Activated CD8-positive, alpha-beta memory T cell treated with anti-CD3 and anti-CD28 coated beads, Interleukin-2, amount 10 ng/mL, durations not matched to agents 7 days and 5 days (primary cell): ENCODE measurements at places on chromosomes 2 and 18. TPM values are rescaled to one million over a fixed set of nuclear protein-coding genes. Genes with fewer than 3 reads are reported as not detected.

GRCh38 chr2:240790370-240791220 lies 29.4 kb downstream of the KIF1A start:
- no peak overlapping the region for H3K27ac ChIP-seq
- DNase-seq = no peak
- H3K4me1 ChIP-seq = no peaks in the 10 kb centered on the region
- H3K4me3 ChIP-seq = no peak overlapping the region

IL1A gene
- total RNA-seq = 3.1 TPM

DNA sequence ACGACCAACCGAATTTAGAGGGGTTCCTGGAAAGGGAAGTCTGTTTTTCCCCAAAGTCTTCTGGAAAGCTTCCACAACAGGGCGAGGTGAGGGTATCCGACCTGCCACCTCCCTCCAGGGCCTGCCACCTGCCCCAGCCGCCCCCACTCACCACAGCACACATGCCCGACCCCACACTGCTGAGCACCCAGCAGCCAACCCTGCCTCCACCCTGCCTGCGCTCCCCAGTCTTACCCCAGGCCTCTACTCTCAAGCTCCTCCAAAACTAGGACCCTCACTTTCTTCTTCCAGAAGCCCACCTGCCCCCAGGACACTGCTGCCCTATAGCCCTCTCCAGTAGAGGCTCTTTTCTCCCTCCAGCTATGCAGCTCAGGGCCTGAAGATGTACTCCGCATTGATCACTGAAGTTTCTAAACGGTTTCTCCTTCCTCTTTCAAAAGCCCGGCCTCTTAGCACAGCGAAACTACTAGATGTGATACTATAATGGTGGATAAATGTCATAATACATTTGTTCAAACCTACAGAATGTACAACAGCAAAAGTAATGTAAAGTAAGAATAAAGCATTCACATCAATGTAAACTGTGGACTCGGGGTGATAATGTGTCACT lies 128.8 kb upstream of the SLC1A4 start:
- H3K27me3 ChIP-seq = peaks cover 5% of the 10 kb centered on the region
- no peaks in the 10 kb centered on the region for H3K36me3 ChIP-seq
- no peak for DNase-seq

B3GNT7 gene
- 0.47 TPM for total RNA-seq

DOK6 gene
- total RNA-seq = not detected

DNA sequence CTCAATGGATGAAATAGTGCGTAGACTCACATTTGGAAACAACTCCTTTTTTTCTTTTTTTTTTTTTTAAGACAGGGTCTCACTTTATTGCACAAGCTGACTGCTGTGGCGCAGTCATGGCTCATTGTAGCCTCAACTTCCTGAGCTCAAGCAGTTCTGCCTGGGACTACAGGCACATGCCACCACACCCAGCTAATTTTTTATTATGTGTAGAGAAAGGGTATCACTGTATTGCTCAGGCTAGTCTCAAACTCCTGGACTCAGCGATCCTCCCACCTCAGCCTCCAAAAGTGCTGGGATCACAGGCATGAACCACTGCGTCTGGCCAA lies 17.4 kb downstream of the HAT1 start:
- H3K36me3 ChIP-seq = peaks cover 33% of the 10 kb centered on the region
- H3K4me3 ChIP-seq = no peak overlapping the region
- no peaks in the 10 kb centered on the region for H3K27me3 ChIP-seq
- H3K4me1 ChIP-seq = peaks cover 16% of the 10 kb centered on the region
- H3K27ac ChIP-seq = no peak overlapping the region
- DNase-seq = no peak

GRCh38 chr2:209878701-209879100 lies 107.1 kb downstream of the UNC80 start:
- peaks cover 3% of the 10 kb centered on the region for H3K27me3 ChIP-seq
- no peak overlapping the region for H3K4me3 ChIP-seq
- H3K27ac ChIP-seq = no peak overlapping the region
- no peak for DNase-seq
- H3K4me1 ChIP-seq = no peaks in the 10 kb centered on the region
